ENCODE measurements at places on chromosomes 2 and 18.

GRCh38 chr2:160332318-160332717 is 132.2 kb upstream of the ITGB6 start:
- peak; percentile 61 for DNase-seq

- DNase-seq = no peak
These were observed 22.9 kb upstream of the ABCA12 start for GRCh38 chr2:215161301-215161829.

- DNase-seq = no peak
These were observed 238.2 kb downstream of the MREG start for GRCh38 chr2:215775106-215775505.

GRCh38 chr18:8623549-8624106 is 14.4 kb downstream of the RAB12 start:
- DNase-seq = peak; percentile 50

GRCh38 chr2:205463466-205464025 is 218.8 kb upstream of the NRP2 start:
- DNase-seq = no peak

GRCh38 chr2:88659538-88659915 is 31.9 kb upstream of the RPIA start:
- DNase-seq = no peak

- DNase-seq = no peak
These were observed 5.0 kb upstream of the OSR1 start for GRCh38 chr2:19363474-19363778.

DNA sequence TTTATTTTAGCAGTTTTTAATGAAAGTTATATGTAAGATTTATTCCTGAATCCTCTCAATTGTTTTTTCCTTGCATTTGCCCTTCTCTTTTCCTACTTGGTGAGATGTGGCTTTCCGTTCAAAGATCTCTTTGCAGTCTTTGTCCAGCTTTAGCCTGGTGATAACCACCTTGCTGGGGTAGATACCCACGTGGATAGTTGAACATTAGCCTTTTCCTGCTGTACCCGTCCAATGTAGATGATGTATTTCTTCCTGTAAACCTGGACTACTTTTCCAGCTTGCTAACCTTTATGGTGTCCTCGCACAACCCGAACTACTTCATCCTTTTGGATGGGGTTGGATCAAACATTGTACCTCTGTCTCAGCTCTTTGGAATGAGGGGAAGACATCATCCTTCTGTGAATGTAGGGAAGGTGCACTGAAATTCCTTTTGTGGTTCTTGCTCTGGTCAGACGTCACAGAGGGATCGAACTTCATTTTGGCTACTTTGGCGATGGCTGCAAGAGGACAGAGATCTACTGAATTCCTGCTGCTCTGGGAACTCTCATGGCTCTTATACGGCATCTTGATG is 293.2 kb upstream of the EPAS1 start:
- DNase-seq = no peak

DNA sequence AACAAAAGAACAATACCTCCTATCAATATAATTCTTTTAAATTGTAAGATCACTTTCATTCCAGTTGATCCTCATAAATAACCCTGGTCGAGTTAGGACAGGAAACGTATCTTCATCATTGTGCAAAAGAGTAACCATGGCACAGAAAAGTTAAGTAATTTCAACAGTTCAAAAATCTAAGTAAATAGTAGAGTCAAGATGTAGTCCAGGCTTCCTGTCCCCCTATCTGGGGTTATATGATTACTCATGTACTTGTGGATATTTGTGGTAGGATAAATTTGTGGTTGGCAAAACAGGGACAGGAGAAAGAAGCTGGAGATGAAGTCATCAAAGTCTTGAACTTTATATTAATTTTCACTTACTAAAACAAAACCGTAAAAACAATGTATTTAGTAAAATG is 772.6 kb downstream of the TSN start:
- DNase-seq = no peak

DNA sequence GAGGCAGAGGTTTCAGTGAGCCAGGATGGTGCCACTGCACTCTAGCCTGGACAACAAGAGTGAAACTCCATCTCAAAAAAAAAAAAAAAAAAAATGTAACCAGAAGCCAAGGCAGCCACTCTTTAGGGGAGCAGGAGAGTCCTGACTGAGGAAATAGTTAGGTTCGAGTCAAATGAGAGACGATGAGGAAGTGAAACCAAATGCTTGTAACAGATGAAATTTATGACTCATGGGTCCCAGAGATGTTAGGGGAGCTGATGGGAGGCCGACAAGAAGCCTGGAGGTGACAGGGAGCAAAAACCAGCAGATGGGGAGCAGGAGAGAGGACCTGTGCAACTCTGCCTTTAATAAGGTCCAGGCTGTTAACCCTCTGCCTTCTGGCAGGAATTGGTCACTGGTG is 756.1 kb upstream of the DDX18 start:
- no peak for DNase-seq

- no peak for DNase-seq
These were observed 11.6 kb upstream of the COX7A2L start for GRCh38 chr2:42372474-42373200.

DNA sequence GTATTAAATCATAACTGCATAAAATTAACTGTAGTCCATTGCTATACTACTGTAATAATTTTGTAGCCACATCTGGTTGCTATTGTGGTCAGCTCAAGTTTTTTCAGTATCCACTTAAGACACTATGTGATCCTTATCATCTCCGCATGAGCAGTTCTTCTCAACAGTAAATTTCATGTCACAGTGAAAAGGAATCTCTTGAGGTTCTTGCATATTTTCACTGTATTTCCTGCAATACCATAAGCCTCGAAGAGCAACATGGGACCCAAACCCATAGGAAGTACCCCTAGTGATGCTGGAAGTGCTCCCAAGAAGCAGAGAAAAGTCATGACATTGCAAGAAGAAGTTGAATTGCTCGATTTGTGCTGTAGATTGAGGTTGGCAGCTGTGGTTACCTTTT is 86.7 kb downstream of the LDLRAD4 start:
- DNase-seq = no peak

Measured in Ammon's horn (tissue), 1 donor.